Right lobe of liver (tissue), 6 donors: ENCODE measurements at places on chromosomes 4 and X.
A peak's percentile ranks its signal among the peaks of the same experiment; 100 is the strongest.

- DNase-seq, result no peak
Measured at GRCh38 chr4:152729466-152729865, 49.7 kb upstream of the TMEM154 start.

- DNase-seq, result no peak
Measured at GRCh38 chrX:22090181-22090580, 58.1 kb downstream of the PHEX start.

GRCh38 chrX:18995221-18995620, 11.3 kb upstream of the PHKA2 start:
- no peak for DNase-seq

DNA sequence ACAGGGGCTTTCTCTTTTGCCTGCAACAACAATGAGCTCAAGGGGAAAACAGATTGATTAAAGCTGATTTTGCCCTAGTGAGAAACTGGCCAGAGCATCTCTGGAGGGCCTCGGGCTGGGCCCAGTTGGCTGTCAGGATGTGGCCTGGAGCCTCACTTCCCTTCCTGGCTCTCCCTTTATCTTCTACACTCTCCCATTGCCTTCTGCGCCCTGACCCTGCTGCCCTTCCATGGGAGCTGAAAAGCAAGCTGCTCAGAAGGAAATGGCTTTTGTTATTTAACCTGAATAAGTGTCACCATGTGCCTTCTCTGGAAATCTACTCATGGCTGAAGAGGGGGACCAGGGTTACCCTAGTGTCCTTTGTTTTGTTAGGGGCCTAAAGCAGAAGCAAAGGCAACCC, 43.8 kb downstream of the NHSL2 start:
- DNase-seq, result peak; percentile 50

- no peak for DNase-seq
Measured at GRCh38 chrX:130561930-130562329, 160.1 kb downstream of the RBMX2 start.

GRCh38 chr4:35520059-35520458, 724.3 kb downstream of the ARAP2 start:
- no peak for DNase-seq
